ACHN (cell line): ENCODE measurements at places on chromosomes 4 and X.

GRCh38 chr4:10737337-10737736 lies 52.8 kb upstream of the CLNK start:
- no peak for DNase-seq

- no peak for DNase-seq
These were observed 136.9 kb upstream of the VCX start for GRCh38 chrX:7706032-7706431.

GRCh38 chr4:38600575-38600974 lies 63.4 kb upstream of the KLF3 start:
- no peak for DNase-seq

DNA sequence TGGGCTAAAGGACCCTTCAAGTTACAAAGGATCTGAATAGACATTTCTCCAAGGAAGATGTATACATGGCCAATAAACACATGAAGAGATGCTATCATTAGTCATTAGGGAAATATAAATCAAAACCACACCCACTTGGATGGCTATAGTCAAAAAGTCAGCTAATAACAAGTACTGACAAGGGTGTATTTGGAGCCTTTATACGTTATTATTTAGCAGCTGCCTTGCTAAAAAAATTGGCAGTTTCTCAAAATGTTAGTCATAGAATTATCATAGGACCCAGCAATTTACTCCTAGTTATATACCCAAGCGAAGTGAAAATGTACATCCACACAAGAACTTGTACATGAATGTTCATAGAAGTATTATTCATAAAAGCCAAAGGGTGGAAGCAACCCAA lies 112.7 kb upstream of the DUSP21 start:
- DNase-seq = no peak

- DNase-seq = no peak
These were observed 142.8 kb upstream of the PPP1R2C start for GRCh38 chrX:42920752-42921151.

DNA sequence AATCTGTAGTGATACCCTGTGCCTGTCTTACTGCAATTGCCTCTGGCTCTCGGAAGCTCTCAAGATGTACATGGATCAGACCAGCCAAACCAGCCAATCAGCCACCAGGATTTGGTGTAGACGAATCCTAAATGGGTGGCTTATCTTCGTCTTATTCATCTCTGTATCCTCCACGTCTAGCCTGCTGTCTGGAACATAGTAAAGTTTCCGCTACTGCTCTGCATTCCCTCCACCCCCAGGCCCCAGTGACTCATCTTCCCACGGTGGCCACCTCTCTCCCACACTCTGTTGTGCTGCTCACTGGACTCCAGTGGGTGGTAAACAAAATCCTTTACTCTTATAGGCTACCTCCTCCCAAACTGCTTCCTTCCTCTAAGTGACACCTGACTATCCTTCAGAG lies 37.8 kb downstream of the SEPTIN6 start:
- DNase-seq = no peak

GRCh38 chr4:110654254-110654635 lies 31.4 kb upstream of the PITX2 start:
- DNase-seq = no peak

DNA sequence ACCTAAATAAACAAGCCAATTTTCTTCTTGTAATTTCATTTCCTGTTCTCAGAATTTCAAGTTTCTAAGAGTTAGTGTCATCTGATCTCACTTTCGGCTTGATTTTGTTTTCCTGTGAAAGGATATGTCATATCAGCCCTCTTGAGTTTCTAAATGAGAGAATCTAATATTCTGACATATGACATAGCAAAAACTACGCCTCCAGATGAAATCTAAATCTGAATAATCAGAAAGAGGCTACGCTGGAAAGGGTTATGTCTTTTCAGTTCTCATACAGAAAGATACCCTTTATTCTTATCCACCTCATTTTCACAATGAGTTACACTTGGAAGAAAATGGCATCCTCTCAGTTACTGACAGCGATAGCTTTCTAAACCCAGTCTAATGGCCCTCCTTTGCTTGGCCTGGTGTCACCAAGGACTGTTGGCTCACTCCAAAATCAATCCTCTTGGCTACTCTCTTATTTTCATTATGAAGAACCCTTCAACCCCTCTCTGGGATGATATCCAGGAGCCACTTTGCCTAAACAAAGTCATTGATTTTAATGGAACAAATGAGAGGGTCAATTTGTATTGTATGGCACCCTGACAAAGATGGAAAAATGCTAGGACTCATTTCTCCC lies 65.6 kb downstream of the ASB9 start:
- no peak for DNase-seq

DNA sequence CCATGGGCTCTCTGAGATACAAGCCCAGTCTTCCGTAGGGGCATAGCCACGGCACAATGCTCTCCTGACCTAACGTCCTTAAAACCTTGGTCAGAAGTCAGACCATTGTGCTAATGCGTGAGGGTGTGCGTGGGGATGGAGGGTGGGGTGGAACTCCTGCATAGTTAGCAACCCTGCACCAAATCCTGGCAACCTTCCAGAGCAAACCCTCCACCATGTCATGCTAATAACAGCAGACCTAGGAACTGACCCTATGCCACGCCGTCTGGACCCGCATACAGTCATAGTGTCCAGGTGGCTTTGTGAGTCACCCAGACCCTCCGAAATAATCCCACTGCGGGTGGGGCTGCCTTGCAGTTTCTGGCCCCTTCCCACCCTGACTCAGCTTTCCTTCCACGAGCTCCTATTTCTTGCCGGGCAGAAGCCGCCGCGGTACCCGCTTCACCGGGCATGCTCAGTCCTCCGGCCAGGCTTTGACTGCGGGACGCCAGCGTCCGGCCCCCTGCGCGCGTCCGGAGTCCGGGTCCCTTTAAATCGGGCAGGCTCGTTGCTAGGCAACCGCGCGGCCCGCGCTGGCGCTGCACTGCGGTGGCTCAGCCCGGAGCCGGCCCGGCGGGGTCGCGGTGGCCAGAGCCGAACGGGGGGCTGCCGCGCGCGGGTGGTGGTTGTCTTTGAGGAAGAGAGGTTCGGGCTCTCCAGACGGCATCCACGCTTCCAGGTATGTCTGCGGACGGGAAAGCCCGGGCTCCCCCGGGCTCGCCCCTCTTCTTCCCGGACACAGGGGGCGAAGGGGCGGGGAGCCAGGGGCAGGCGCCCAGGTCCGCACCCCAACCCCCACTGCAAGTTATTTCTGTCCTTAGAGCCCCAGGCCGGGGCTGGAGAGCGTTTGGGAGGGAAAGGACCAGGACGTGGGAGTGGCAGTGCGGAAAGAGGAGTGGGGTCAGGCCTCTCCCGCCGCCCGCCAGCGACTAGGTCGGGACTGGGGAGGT lies at the start of gene CCDC160:
Gene CCDC160 (plus strand): TSS at position 557 of the 989 bp plus-strand sequence. CDS start 7,619 bp downstream, outside the sequence.
- DNase-seq = peak; percentile 11

DNA sequence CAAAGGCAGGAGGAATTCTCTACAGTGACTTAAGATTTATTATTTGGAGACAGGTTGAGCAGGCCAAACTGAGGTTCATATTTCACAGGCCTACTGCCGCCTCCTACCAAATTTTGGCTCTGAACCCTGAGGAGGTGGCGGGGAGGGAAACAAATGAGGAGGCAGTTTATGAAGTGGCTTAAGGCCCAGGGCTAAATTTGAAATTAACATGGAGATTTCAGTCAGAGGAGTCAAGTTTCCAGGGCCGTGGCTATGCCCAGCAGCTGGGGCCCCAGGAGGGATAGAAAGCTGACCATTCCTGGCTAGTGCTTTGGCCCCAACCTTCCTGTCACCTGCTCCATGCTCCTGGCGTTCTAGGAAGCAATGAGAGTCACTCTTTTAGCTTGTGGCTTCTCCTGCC lies 73.4 kb upstream of the ARHGAP36 start:
- no peak for DNase-seq

DNA sequence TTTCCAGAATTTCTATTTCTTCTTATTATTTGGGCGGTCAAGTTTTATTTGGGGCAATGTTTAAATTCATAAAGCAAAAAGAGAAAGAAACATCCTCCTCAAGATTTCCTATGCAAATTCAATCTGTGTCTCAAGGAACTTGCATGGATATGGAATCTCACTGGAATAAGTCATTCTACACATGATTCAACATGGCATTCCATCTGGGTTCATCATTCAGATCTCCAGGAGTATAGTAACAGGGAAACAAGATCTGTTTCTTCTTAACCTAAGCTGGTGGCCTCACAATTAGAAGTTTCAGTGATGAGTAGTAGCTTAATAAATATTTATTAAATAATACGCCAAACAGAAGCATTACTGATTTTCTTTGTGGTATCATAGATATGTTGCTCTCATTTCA lies 19.8 kb downstream of the KLHL34 start:
- no peak for DNase-seq

DNA sequence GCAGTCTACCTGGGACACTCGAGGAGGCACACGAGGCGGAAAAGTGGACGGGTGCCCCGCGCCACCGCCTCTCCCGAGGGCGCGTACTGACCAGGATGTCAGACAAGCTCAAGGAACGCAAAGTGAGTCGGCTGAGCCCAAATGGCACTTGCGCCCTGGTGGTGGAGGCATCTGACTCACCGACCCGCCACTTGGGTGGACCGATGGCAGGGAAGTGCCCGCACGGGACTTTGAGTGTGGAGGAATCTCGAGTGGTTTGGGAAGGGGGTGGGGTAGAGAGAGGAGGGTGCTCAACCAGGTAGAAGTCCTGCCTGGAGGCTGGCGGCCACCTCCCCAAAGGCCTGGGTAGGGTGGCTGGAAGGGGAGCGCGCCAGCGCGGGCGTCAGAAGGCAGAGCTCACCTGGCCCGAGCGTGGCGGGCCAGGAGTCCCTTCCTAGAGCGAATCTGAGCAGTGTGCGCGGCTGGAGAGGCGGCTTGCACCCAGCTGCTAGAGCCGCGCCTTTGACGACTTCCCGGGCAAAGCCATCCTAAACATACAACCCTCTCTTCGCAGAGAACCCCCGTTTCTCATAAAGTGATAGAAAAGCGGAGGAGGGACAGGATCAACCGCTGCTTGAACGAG lies 655 bp downstream of the HELT start:
- no peak for DNase-seq

- DNase-seq = no peak
These were observed 100.2 kb downstream of the FBXO8 start for GRCh38 chr4:174183259-174183658.

GRCh38 chr4:183729430-183730328 lies 70.6 kb downstream of the TRAPPC11 start:
- peak; percentile 23 for DNase-seq

DNA sequence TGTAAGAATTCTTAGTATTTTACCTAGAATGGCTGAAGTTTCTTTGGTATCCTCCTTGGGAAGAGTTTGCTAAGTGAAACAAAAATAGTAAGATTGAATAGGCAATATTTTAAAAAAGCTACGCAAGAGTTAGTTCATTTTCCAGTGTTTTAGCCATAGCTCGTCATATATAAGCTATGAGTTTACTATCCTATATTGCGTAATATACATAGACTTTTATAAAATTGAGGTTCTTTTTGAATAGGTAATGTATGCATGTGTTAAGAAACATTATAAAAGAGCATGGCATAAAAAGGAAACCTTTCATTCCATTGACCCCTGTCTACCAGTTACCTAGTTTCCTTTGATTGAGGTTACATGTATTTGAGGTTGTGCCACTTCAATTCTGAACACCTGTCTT lies 67.0 kb downstream of the DACH2 start:
- DNase-seq = no peak

- DNase-seq = no peak
These were observed 22.8 kb upstream of the EIF4E start for GRCh38 chr4:98951710-98952109.

GRCh38 chr4:60683973-60684372 lies 516.2 kb upstream of the ADGRL3 start:
- no peak for DNase-seq
